Activated naive CD4-positive, alpha-beta T cell treated with Interleukin-2 at 50 U/mL for 16 hours (primary cell): ENCODE measurements at places on chromosomes 11 and 22.

GRCh38 chr11:121575250-121575962 lies 122.6 kb upstream of the SORL1-AS1 start:
- DNase-seq, result no peak

- DNase-seq, result no peak
Measured at GRCh38 chr11:111352231-111352746, 26.8 kb downstream of the POU2AF1 start.

DNA sequence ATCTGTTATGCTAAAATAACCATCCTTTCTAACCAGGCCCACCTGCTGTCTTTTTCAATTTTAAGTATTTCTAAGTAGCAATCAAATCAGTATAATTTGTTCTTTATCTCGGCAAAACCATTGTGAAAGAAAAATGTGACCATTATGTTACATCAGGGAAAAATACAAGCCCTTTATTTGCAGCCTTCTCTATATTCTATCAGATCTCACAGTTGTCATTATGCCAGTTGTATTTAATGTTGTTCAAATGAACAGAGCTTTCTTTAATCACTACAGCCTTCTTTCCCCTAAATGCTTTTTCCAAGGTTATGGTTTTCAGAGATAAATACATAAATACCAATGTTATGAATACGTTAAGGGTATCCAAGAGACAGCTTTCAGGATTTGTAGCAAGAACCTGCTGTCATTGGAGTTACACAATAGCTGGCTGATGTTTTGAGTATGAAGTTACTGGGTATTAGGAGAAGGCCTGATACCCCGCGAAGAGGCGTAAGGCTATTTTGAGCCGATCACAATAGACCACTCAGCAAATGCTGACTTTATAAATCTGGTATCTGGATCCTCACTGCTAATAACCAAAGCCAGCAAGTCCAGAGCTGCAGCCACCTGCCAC lies 406.3 kb downstream of the CADM1 start:
- DNase-seq, result no peak

DNA sequence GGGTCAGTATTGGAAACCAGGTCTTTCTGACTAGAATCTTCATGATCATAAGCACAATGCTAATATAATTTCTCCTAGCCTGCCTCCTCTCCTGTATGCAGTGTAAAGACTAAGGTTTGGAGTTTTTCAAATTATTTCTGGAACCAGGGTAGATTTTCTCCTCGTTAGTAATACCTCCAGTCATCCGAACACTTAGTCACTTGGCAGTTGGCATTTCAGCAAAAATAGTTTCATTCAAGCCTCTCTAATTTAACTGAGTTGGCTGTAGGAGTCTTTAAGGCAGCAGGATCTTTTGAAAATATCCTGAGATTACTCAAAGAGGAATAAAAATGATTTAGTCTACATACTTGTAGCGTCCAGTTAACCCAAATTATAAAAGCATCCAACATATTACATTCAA lies 6.3 kb downstream of the TYR start:
- no peak for DNase-seq

DNA sequence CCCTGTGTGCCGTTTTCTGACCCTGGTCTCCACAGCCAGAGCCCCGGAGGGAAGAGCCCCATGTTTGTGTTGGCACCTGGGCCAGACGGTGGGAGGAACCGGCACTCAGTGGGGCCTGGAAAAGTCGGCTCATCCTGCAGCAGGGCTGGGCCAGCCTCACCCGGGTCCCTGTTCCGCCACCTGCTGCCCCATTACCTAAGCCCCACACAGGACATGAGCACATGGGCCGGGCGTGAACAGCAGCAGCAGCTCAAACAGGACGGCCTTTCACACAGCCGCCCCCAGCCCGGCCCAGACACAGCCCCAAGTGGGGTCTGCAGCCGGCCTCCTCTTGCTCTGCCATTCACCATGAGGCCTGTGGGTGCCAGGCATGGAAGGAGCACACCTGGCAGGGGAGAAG lies 302.4 kb downstream of the MN1 start:
- DNase-seq, result no peak

DNA sequence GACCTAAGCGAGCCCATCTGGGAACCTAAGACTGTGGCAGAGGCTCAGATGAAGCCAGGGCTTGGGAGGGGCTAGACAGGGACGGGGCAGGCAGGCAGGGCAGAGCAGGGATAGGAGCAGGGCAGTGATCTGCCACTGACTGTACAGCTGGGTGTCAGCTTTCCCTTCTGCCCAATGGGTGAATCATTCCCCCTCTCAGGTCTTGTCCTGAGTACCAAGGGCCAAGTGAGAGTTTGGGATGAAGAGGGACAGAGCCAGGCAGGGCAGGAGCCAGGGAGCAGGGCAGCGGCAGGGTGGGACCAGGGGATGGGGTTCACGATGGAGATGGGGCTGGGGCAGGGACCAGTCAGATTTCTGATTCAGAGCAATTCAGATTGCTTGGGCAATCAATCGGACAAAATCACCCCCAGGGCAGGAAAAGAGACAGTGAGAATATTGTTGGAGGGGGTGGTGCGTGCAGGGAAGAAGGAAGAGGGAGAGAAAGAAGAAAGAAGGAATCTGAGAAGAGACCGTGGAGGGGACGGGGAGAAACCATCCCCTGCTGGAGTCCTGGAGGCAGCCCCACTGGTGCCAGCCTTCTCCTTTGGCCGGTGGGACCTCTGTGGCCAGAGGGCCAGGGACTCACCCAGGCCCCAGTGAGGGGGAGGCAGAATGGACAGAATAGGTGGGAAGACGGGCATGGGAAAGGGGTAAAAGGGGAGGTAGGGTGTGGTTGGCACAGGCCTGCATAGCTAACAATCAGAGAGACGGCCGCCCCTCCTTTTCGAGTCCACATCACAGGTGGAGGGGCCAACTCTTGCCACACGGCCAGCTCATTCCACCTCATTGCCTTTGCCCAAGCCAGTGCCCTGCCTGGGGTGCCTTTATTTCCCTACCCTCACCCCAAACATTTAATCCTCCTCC lies 47.2 kb downstream of the CYTH4 start:
- DNase-seq, result no peak

DNA sequence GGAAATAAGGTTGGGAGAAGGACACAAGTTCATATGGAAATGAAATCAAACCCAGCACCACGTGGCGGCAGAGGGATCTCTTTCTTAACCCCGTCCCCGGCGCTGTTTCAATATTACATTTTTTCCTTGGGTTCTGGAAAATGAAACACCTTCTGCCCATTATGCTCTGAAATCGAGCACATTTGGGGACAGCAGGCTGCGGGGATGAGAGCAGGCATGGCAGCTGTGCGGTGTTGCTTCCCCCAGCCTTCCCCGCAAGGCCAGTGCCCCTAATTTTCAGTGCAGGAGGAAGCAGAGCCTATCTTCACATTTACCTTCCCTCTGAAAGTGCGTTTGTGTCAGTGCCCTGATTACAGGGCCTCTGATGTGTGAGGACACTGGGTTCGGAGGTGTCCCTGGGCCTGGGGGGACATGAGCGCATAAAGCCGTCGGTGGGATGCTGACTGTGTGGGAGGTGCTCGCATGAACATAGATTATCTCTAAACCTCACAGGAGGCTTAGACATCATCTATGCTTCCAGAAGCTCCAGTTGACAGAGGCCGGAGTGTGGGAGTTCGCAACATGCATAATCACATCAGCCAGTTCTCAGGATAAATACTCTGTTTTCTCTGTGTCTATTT lies 921.3 kb downstream of the BRD1 start:
- no peak for DNase-seq

DNA sequence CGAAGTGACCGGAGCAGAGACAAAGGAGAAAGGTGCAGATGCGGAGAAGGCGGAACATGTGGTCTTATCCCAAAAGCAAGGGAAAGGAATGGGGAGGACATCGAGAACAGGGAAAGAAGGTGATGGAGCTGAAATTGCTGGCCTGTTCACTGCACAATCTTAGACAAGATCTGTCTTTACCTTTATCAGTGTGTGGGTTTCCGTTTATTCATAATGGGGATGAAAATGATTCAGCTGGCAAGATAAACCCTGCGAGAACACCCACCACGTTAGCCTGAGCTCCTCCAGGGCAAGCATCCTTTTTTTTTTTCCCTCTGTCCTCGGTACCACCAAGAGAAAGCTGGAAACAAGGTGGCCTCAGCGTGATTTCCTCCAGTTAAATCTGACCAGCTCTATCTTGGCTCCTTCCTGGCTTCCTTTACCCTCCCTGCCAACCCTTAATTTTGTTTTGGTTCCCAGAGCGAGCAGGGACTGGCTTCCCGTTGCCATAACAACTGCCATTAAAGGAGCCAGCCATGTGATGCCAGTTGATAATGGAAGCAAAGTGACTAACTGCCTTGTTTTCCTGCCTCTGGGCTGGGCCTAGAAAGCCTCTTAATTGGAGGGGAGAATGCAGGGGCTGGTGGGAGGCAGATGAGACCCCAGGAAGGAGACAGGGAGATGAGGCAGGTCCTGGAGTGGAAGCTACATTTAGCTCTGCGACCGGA lies 4.2 kb downstream of the SGSM1 start:
- DNase-seq, result no peak

GRCh38 chr11:65662247-65662798 lies 393 bp downstream of the RELA start:
- DNase-seq, result no peak

GRCh38 chr11:121100943-121101342 lies at the start of gene TECTA:
TECTA (plus strand) TSS chr11:121101243; CDS start chr11:121102666, 1,423 bp downstream.
- DNase-seq, result no peak

GRCh38 chr11:88098289-88098688 lies 77.0 kb downstream of the RAB38 start:
- no peak for DNase-seq

DNA sequence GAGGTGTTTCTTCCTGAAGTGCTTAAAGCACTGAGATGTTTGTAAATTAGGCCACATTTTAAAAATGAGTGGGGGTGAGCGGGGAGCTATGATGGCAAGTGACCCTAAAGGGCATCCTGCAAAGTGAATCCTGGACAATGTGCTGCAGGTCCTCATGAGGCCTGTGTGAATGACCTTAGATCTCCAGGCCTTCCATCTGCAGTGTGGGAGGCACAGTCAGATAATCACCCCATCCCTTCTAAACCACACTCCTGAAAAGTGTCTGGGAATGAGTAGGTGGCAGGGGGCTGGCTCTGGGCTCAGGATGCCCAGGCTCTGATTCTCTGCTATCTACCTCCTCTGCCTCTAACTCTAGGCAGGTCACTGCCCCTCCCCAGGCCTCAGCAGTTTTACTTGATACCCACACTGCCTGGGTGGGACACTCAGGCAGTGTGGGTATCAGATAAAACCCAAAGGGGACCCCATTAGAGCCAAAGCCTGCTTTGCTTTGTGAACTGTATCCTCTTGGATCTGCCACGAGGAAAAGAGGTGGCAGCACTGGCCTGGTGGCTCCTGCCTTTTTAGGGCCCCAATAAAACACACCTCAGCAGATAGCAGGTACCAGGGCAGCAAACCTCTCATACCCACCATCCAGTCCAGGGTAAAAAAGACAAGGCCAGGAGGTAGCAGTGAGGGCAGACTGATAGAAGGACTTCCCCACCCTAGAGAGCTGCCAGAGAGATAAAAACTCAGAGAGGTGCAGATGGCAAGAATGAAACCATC lies 10.5 kb downstream of the STARD10 start:
- no peak for DNase-seq

- no peak for DNase-seq
Measured at GRCh38 chr11:106683435-106683834, 334.8 kb downstream of the GUCY1A2 start.

DNA sequence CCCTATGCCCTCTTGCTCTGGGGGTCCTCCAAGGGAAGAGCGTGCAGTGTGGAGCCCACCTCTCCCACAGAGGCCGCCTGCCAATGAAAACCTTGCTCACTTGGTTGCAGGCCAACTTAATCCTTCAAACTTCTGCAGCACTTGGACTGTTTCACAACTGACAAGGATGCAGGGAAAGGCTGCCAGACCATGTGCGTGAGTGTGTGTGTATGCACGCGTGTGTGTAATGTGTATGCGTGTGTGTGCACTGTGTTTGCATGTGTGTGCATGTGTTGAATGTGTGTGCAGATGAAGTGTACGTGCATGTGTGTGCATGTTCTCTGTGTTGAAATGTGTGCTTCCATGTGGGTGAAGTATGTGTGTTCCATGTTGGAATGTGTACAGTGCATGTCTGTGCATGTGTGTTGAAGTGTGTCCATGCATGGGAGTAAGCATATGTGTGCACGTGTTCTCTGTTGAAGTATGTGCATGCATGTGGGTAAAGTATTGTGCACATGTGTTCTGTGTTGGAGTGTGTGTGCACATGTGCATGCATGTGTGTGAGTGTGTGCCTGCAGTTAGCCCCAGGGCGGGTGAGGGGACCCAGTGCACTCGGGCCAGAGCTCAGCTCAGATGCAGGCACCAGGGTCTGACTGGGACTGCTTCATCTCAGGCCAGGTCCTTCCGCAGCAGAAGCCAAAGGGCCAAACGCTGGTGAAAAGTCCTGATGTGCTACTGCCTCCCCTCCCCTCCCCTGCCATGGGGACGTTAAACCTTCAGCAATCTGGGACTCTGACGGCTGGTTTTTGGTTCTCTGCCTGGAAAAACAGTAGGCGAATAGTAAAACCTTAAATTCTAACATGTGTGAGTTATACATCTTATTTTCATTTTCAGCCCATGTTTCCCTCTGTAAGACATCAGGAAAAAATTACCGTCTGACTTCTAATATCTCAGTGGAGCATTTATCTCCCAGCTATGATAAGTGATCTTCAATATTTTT lies 72.0 kb downstream of the FLI1 start:
- no peak for DNase-seq

DNA sequence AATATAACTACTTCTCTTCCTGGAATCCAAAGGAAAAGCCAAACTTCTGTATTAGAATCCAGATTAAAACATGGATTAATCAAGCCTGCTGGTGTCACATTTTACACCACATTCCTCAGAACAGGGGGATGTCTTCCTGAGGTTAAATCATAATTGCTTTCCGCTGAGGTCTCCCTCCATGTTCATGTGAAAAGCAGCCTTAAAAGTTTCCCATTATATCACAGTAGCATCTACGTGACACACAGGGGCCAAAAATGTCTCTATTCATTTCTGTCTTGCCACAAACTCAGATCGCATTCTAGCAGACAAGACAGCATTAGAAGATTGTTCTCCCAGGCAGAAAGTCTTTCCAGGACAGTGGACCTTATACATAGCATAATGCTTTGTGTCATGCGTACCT lies 788.7 kb downstream of the OPCML start:
- no peak for DNase-seq

DNA sequence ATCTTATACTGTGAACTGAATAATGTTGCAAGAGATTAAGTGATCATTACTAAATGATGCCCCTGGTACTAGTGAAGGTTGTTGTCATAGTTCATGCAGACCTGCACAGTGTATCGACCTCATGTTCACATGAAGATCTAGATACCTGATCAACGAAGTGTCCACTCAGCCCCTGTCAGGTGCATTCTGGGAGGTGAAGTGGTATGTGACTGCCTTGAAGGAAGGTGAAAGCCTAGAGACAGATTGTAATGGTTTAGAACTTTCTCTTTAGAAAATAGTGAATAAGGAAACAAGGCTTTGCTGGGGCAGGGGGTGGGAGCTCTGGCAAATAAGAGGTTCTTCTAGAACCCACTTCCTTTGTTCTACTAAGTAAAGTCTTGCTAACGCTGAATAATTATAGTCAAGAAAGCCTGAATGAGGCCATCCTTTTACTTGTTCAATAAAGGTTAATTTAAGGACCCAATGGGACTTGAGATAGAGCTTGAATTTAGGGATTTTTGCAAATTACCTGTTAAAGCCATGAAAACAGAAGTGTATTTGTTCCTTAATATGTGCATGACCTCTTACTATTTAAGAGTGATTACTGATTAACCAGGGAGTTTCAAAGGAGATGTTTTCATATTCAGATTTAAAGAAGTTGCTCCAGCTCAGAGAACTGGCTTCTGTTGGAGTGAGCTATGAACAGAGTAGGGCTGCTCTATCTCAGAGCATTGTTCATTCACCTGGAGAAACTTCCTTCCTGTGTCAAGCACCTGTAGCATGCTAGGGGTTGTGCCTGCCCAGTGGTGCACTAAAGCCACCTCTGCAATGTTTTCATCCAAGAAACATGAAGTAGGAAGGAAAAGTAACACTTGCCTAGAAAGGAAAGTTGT lies 45.3 kb downstream of the C22orf31 start:
- DNase-seq, result no peak
